ENCODE measurements at places on chromosomes 12 and 14.

GRCh38 chr12:1590221-1590979, 4.0 kb downstream of the FBXL14 start:
- DNase-seq: no peak

DNA sequence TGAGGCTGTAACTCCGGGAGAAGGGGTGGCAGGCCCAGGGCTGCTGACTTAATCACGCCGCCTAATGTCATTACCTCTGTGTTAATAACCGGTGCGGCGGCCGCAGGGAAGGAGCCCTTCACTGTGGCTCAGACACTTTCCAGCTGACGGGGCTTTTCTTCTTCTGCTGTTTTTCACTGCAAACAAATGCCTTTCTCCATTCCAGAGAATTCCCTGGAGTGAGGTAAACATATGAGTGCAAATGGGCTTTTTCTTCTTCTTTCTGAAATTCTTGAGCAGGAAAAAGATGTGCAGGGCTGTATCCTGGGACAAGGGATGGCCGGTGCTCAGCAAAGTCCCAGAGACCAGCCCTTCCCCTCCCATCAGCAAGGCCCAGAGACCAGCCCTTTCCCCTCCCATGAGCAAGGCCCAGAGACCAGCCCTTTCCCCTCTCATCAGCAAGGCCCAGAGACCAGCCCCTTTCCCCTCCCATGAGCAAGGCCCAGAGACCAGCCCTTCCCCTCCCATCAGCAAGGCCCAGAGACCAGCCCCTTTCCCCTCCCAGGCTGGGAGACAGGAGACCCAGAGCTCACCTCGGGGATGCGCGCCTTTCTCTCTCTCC, 33.4 kb upstream of the FAM181A start:
- no peak for DNase-seq

- DNase-seq: no peak
Measured at GRCh38 chr12:115378291-115378690, 694.3 kb upstream of the TBX3 start.

GRCh38 chr14:51068268-51068667, 26.6 kb downstream of the TRIM9 start:
- DNase-seq: no peak

GRCh38 chr12:57469296-57470164, 9.9 kb downstream of the GLI1 start:
- no peak for DNase-seq

GRCh38 chr12:46609273-46609623, 216.5 kb downstream of the SLC38A4 start:
- no peak for DNase-seq

- no peak for DNase-seq
Measured at GRCh38 chr12:128853600-128854197, 421 bp downstream of the GLT1D1 start.

DNA sequence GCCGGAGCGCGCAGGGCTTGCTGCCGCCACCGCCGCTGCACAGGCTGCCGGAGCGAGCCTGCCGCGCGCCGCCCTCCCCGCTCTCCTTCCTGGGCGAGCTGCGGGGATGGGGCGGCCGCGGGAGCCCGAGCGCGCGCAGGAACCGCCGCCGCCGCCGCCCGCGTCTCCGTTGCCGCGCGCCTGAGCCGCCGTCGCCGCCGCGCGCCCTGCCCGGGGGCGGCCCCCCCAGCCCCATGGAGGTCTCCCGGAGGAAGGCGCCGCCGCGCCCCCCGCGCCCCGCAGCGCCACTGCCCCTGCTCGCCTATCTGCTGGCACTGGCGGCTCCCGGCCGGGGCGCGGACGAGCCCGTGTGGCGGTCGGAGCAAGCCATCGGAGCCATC, 352 bp downstream of the PLXNC1 start:
- DNase-seq: no peak

GRCh38 chr12:49233842-49234526, 30.9 kb upstream of the TUBA1C start:
- DNase-seq: peak; percentile 15

- no peak for DNase-seq
Measured at GRCh38 chr12:114123108-114123507, 157.0 kb upstream of the RBM19 start.

GRCh38 chr14:55133416-55133815, 4.4 kb downstream of the LGALS3 start:
- DNase-seq: no peak

DNA sequence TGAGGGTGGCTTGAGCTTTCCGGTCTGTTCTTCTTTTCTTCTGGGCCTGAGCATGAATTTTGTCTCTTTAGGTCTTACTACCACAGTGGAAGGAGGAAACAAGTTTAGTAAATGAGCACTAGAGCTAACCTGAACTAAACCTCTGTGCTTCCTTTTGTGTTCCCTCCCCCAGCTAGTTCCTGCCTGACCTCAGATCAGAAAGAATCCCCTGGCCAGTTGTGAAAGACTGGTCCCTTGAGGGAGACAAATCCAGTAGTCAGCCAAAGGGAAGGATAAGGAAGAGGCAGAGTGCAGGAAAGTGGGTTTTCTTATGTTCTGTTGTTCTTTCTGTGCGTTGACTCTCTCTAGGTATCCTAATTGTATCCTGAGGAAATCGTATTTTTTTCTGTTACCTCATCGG, 17.5 kb downstream of the ZNF664 start:
- no peak for DNase-seq

DNA sequence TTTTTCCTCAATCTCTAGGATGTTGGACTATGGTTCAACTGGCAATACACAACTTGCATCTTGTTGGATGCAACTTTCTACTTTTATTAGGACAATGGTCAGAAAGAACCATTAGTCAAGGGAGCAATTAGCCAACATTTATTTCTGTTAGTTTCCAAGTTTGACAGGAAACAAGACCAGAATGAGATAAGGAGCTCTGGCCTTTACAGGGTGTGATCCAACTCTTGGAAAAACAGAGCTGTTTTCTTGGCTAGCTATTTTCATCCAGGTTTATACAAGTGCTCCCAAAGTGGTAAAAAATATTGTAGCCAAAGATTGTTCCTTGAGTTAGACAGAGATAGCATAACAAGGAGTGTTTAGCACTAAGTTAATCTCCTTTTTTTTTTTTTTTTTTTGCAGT, 3.9 kb upstream of the SYNE2 start:
- DNase-seq: no peak

DNA sequence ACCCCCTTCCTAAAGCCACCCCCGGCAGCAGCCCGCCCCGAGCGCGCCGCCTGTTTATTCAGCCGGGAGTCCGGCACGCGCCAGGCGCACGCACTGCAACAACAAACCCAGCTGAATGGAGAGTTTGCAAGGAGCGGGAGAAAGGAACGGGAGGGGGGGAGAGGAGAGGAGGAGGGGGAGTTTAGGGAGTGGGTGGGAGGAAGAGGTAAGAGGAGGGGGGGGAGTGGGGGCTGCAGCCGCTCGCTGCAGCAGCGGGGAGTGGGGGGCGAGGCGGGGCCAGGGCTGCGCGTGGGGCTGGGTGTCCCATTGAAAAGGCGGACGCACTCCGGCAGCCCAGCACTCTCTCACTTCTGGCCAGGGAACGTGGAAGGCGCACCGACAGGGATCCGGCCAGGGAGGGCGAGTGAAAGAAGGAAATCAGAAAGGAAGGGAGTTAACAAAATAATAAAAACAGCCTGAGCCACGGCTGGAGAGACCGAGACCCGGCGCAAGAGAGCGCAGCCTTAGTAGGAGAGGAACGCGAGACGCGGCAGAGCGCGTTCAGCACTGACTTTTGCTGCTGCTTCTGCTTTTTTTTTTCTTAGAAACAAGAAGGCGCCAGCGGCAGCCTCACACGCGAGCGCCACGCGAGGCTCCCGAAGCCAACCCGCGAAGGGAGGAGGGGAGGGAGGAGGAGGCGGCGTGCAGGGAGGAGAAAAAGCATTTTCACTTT, at the start of gene ASCL1:
ASCL1 (plus strand) TSS at position 336 of the 712 bp plus-strand sequence. CDS start 571 bp downstream, outside the sequence.
- no peak for DNase-seq

All from stimulated activated CD4-positive, alpha-beta T cell treated with anti-CD3 and anti-CD28 coated beads, TNF-alpha, amount 100 ng/mL, for 24 hours (primary cell).